ENCODE measurements at places on chromosomes 2 and 18.

DNA sequence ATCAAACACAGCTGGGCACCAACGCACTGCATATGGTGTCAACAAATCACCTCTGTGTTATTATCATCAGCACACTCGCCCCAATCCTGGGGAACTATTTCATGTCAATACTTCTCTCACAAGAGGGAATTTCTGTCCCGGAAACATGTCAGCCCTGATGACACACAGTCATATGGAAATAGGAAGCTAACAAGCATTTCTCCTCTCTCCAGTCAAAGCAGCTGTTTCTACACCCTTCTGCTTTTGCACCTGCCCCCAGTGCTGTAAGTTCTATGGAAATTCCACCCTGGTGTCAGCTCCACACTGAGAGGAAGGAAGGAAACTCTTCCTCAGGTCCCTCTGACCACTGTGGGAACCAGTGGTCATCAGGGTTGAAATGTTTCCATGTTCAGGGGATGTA is 447.6 kb upstream of the ID2 start:
- DNase-seq, result no peak

DNA sequence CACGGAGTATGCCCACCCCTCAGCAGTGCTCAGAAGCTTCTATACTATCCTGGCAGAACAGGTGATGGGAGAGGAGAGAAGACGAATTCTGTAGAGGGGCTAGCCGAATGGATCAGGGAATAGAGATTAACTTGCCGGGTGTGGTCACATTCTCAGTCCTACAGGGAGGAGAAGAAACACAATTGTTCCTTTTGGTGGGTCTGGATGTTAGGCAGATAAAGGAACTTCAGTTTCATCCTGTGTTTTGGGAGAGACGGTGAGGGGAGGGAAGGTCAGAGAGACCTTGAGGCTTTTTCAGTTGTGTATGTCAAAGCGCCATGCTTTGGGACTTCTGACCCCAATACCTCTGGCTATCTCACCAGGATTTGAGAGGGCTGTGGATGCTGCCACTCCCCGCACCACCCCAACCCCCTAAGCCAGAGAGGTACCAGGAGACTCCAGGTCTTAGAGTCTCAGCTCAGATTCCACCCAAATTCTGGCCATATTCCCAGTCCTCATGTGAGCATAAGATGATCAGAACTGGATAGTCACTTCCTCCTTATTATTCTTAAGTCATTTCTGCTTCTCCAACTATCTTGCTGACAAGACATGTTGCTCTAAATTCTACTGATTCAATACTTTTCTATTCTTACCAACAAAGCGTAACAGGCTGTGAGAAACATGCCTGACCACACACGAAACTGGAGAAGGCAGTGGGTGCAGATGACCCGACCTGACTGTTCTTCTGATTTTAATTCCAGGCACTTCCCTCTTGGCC is 2.3 kb upstream of the TMEM37 start:
- no peak for DNase-seq

- peak; percentile 7 for DNase-seq
Measured at GRCh38 chr2:84781942-84782716, 98.8 kb downstream of the TRABD2A start.

- DNase-seq, result no peak
Measured at GRCh38 chr2:237604960-237605359, 14.4 kb upstream of the RAB17 start.

- no peak for DNase-seq
Measured at GRCh38 chr2:239192975-239193374, 207.8 kb downstream of the HDAC4 start.

DNA sequence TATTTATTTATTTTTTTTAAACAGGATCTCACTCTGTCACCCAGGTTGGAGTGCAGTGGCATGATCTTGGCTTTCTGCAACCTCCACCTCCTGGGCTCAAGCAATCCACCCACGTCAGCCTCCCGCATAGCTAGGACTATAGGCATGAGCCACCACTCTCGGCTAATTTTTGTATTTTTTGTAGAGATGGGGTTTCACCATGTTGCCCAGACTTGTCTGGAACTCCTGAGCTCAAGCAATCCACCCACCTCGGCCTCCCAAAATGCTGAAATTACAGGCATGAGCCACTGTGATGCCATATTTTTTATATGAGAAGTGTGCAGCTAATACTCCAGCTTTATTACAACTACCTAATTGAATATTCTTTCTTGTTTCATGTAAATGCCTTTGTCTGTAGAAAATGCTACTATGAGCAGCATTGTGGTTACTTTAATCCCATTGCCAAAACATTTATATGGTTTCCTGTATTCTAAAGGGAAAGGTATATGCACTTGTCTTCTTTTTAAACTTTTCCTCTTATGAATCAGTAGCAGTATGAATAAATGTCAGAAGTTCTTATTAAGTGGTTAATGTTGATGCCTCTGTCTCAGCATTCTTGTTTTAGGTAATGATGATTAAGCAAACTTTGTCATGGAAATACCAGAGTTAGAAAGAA is 9.5 kb upstream of the BCL2L11 start:
- DNase-seq, result no peak

- DNase-seq, result no peak
Measured at GRCh38 chr2:189204322-189204941, 24.9 kb upstream of the COL5A2 start.

GRCh38 chr2:229601396-229601795 is 113.0 kb downstream of the DNER start:
- DNase-seq, result no peak

GRCh38 chr2:69704446-69704845 is 37.5 kb upstream of the ANXA4 start:
- no peak for DNase-seq

GRCh38 chr2:6602471-6602870 is 263.2 kb downstream of the CMPK2 start:
- DNase-seq, result no peak

GRCh38 chr2:105950521-105951383 is 206.0 kb downstream of the NCK2 start:
- no peak for DNase-seq

- no peak for DNase-seq
Measured at GRCh38 chr2:186576614-186577013, 13.2 kb upstream of the ITGAV start.

GRCh38 chr2:239444626-239445577 is 44.1 kb upstream of the HDAC4 start:
- no peak for DNase-seq

DNA sequence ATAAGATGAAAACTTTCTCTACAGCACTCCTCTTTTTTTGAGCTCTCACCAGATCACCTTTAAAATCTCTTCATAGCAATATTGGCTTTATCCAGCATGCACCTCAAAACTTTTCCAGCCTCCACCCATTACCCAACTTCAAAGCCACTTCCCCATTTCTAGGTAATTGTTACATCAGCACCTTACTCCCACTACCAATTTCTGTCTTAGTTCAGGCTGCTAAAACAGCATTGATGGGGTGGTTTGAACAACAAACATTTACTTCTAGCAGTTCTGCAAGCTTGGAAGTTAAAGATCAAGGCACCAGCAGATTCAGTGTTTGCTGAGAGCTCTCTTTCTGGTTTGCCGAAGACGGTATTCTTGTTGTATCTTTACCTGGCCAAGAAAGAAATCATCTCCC is 114.0 kb upstream of the SLC39A10 start:
- no peak for DNase-seq

DNA sequence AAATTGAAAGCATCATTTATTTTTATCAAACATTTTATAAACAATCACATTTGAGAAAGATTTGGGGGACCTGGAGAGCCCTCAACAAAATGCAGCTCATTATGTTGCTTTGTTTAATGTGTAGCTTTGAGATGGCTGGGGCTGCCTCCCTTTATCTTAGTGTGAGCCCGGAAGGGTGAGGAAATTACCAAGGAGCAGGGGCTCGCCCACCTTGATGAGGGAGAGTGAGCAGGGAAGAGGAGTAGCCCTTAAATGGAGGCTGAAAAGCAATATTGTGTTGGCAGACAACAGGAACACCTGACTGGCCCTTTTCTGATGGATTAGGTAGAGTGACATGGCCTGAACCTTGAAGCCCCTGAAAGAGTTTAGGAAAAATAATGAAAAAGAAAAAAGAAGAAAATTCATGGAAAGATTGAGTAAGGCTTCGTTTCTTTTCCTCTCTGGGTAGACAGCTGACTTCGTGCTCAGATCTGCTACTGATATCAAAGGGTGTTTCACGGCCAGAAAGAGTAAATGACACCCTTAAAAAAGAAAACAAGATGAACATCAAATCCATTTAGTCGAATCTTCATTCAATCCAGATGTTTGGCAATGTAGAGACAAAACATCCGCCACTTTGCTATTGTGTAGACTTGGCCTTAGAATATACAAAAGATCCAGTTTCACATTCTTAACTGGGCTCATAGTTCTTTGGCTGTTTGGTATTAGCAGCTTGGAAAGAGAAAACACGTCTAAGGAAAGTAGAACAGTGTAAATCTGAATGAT is 206.5 kb upstream of the TCF4 start:
- no peak for DNase-seq

DNA sequence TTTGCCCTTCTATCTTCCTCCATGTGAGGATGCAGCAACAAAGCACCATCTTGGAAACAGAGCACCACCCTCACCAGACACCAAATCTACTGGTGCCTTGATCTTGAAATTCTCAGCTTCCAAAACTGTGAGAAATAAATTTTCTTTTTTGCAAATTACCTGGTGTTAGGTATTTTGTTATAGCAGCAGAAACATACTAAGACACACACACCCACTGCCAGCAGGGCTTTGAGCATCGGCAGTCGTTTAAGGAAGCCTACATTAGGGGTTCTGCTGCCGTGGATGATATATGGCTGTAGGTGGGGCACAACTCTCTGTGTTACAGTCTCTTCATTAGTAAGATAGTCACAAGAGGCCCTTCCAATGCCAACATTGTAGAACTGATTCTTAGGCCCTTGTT is 20.7 kb upstream of the MFSD6 start:
- DNase-seq, result no peak

- DNase-seq, result no peak
Measured at GRCh38 chr2:159798376-159798725, 343 bp upstream of the CD302 start.

DNA sequence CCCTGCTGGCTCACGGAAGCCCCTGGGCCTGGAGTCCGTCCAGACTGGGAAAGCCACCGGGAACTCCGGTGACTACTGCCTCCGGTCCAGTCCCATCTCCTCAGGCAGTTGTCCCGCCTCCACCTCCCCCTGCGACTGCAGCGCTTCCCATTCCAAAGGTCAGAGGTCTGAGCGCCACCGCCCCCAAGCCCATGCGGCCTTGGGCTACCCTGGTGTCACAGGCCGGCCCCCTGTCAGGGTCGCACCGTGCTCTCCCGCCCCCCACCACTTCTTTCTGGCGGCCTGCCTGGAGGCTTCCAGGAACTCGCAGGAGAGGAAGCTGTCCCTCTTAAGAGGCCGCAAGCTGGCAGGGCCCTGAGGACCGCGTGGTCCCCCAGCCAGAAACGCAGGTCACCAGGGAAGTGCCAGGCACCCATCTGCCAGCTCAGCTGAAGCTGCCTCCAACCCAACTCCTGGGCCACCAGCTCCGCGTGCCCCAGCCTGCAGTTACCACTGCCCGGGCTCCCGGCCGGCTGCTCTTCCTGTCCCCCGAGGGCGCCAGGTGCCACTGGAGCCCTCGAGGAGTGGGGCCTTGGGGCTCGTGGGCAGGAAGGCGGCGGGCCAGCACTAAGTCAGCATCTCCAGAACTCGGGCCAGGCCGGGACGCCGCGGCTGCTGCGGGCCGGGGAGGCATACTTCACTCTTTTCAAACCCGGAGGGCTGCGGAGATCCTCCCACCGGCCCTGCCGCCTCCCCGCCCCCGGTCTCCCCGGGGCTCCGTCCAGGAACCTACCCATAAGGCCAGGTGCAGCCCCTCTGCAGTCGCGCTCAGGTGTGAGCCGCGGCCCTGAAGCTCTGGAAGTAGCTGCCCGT is 83.3 kb upstream of the POMC start:
- no peak for DNase-seq

- DNase-seq, result no peak
Measured at GRCh38 chr2:40642237-40642636, 190.3 kb upstream of the SLC8A1 start.

- DNase-seq, result no peak
Measured at GRCh38 chr2:96525211-96525507, 11.4 kb upstream of the ARID5A start.

DNA sequence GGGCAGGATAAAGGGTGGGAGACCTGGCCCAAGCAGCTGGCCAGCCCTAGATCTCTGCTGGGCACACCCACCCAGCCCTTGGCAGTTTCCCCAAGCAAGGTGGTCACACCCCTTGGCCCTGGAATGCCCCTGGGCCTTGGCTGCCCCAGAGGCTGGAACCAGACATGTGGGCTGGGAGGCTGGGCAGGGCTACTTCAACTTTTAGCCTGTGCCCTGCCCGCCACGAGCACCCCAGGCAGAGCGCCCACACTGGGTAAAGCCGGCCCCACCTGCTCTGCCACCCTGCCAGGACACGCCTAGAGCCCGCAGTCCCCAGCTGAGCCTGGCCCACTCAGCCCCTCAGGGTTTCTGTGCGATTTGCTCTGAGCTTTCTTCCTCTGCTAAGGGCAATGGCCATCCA is 119.7 kb upstream of the SMAD2 start:
- DNase-seq, result no peak

GRCh38 chr2:26569216-26570082 is 71.7 kb downstream of the CIB4 start:
- no peak for DNase-seq

DNA sequence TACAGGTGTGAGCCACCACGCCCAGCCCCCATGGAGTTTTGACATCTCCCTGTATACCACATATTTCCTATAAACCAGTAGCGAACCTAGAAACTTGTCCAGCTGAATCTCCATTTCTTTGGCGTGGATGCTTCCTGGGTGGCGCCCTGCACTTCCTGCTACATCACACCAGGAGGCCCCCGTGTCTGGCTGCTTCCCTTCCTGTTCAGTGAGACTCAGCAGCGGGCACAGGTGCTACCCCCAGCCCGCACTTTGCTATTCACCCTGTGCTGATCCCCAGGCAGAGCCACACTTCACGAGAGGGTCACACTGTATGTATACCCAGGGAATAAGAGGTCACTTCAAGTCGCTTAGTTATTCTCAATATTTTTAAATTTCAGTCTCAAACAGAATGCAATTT is 35.0 kb downstream of the CYP27C1 start:
- DNase-seq, result no peak

DNA sequence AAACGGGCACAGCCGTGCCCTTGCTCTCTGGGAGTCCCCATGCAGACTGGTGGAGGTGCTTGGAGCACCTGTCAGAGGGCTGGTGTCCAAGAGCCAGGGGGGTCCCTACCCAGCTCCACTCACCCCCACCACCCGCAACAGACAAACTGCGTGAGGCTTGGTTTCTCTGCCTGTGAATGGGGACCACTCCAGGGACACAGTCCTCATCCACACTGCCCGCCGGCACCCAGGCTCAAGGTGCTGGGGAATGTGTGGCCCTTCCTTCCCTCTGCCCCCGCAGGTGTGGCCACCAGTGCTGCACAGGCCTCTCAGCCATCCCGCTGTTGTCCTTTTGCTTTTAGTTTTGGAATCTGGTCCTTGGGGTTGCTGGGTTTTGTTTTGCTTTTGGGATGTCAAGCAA is 136.5 kb upstream of the ZNF236 start:
- DNase-seq, result no peak
